ENCODE measurements at places on chromosomes 16 and 17.

DNA sequence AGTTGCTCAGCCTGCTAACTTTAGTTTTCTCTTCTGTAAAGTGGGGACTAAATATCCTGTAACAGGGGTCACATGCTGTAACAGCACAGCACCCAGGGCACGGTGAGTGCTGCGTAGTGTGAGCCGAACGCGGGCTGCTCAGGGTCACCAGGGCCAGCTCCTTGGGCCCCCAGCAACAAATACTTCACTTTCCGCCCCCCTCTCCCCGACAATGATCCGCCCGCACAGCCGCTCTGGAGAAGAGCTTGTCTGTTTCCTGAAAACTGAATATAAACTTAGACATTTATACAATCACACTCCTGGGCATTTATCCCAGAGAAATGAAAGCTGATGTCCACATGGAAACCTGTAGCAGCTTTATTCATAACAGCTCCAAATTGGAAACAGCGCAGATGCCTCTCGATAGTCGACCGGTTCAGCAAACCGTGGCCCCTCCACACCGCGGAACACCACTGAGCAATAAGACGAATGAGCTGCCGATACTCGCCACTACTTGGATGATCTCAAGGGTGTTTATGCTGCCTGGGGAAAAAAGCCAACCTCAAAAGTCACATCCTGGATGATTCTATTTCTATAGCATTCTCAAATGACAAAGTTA lies 267.2 kb downstream of the PARN start:
- DNase-seq, result no peak

- DNase-seq, result no peak
These were observed at the start of gene TEX19 for GRCh38 chr17:82358465-82359350. TEX19 (plus strand) TSS chr17:82359247; CDS start chr17:82362151, 2,904 bp downstream.

DNA sequence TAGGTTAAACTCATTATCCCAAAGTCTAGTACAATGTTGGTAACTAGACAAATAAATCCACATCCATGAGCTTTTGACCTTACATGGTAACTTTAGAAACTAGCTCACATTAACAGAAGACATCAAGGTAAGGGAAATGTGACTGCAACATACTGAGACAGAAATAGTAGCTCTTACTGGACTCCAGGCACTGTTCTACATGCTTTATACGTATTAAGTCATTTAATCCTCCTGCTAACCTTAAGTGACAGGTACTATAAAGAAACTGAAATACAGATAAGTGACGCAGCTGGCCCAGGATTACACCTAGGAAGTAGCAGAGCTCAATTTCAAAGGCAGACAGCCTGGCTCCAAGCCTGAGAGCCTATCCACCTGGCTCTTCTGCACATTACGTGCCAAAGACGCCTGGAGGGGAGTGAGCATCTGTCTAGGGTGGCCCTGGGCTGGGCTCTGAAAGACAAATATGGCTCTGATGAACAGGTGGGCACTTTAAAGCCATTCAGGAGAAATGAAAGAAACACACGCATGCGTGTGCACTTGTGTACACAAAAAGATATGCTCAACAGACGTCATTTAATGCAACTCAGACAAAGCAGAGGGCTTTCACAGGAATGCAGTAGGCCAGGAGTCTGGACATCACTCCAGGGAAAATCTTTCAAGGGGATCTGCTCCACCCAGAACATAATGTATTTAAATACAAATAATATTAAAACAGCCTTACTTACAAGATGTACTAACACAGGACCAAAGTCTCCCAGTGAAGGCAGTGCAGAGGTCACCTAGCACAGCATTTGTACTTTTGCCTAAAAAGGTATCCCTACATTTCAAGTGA lies 4.4 kb downstream of the ZC3H7A start:
- no peak for DNase-seq

DNA sequence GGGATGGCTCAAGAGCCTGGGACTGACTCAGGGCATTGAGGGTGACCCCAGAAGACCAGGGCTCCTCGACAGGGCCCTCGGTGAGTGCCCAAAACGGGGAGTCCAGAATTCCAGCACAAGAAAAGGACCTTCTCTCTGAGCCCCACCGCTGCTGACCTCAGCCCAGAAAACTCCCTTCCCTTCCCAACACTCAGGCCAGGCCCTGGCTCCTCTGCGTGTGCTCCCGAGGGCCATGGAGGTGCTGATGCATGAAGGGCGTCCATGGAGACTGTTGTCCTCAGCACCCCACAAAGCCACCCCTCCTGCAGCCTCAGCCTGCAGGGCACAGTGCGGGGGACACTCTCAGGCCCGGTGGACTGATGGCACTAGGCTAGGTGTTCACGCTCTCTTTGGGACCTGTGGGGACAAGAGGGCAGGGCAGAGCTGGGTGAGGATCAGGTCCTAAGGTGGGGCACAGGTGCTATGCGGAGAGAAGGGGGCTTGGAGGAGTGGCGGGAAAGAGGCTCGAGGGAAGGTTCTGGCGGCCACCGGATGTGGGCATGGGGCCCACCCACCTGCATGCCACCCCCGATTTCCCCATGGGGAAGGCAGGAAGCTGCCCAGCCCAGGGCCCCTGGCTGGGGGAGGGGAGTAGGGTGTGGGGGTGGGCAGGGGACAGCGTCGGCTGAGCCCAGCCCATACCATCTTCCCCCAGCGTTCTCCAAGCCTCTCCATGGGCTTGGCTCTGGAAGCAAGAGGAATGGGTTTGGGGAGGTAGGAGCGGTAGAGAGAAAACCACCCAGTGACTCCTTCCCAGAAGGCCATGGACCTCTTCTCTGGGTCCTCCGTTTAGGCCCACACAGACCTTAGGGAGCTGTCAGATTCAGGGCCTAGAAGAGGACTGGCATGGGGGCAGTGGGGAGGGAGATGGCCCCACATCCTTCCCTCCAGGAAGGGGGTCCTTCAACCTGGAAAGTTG lies 4.5 kb upstream of the TSPOAP1 start:
- no peak for DNase-seq

GRCh38 chr17:3639981-3640596 lies 3.5 kb downstream of the CTNS start:
- peak; percentile 40 for DNase-seq

GRCh38 chr17:45433159-45433535 lies 477 bp upstream of the ARHGAP27 start:
- no peak for DNase-seq

DNA sequence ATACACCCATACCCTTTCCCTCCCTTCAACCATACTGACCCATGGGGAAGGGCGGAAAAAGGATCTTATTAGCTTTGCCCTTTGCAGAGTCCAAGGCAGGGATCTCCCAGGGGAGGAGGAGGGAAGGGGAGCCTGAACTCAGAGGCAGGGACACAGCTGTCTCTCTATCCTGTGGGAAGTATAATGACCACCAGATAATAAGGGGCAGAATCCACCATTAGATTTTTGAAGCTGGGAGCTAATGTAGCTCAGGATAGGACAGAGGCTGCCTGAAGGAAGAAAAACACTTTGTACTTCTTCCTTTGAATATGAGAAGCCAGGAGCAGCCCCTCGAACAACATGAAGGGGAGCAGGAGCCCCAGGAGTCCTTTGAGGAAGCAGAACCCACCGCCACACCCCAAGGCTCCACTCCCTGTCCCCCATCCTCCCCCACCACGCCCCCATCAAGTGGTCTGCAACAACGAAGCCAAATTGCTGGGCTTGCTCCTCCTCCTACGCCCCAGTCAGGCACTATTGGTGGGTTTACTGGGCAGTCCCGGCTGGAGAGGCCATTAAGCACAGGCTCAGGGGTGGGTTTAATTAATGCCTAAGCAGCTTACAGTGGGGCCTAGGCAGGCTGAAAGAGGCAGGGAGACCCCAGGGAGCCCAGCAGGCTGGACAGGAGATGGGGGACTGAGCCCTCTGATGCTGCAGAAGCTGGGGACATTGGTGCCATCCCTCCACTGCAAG lies 5.3 kb downstream of the MPP2 start:
- DNase-seq, result no peak

DNA sequence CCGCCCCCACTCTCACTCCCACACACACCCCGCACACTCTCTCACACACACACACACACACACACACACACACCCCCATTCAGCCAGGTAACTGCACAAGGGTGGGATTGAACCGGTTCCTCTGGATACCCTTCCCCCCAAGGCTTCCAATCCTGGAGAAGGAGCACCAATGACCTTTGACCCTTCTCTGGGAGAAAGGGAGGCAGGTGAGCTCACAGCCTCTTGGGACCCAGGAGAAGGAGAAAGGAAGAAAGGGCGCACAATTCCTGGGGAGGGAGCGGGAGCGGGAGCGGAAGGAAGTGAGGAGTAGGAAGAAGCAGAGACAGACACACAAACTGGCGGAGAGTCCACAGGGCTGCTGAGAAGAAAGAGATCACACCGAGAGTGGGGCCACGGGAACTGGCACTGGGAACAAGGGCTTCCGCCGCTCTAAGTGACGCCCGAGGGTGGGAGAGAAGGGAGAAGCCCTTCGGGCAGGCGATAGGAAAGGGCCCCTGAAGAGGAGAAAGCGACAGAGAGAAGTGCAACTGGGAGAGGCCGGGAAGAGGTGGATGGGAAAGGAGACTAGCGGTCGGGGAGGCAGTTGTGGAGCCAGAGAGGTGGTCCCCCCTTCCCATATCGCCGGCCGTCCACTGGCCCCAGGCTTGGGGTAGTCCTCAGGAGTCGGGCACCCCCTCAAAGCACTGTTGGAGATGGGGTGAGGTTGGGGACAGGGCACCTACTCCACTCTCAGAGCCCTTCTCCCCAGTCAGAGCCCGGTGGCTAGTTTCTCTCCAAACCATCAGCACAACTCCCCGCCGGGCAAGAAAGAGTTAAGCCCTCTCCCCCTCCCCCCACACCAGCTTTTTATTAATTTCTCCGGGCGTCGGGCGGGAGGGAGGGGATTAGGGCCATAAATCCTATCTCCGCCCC lies 1.3 kb downstream of the SAMD14 start:
- no peak for DNase-seq

- no peak for DNase-seq
These were observed 2.8 kb downstream of the MT1X start for GRCh38 chr16:56684926-56685590.

DNA sequence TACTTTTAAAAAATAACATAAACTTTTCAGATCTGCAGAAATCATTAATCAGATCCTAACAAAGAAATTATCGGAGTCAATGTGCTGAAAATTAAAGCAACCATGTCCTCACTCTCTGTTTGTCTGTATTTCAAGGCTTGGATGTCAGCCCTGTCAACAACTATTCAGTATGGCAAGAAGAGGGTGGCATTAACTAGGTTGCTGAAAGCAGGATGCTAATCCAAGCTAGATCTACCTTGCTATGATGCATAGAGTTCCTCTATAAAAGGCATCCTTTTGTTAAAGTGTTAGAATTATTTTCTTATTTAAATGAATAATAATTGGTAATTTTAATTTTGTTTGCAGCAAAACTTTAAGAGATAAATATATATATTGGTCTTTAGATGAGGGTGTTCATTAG lies 800.8 kb downstream of the CDH11 start:
- DNase-seq, result no peak
